ENCODE measurements at places on chromosomes 4 and X. TPM values are rescaled to one million over a fixed set of nuclear protein-coding genes. Genes with fewer than 3 reads are reported as not detected.

Gene CYSLTR1
- 0.84 TPM for polyA plus RNA-seq

Gene CT45A6
- polyA plus RNA-seq = not detected

Gene SPANXN4
- polyA plus RNA-seq = not detected

Gene HTR2C
- polyA plus RNA-seq = 0.01 TPM

Gene SOX3
- polyA plus RNA-seq = not detected

Measured in esophagus (tissue), 2 donors.